ENCODE measurements at places on chromosomes 11 and 22.

DNA sequence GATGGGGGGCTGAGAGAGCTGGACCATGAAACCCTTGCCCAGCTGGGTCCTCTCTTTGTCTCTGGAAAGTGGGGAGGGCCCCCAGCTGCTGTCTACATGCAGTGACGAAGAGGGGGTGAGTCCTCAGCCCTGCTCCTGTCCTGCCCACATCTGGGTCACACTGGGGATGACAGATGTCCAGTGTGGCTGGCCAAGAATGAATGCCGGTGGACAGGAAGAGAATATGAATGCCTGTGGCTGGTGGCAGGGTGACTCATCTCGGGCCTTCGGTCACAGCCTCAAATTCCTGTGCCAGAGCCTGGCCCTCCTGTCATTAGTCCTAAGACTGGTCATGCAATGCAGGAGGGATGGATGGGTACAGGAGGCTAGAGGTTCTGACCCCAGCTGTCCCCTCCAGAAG is 2.2 kb upstream of the PNPLA3 start:
- no peak for DNase-seq

GRCh38 chr11:46134540-46134939 is 13.3 kb upstream of the PHF21A start:
- DNase-seq, result no peak

GRCh38 chr11:105333153-105333552 is 193.6 kb upstream of the CARD18 start:
- DNase-seq, result no peak

DNA sequence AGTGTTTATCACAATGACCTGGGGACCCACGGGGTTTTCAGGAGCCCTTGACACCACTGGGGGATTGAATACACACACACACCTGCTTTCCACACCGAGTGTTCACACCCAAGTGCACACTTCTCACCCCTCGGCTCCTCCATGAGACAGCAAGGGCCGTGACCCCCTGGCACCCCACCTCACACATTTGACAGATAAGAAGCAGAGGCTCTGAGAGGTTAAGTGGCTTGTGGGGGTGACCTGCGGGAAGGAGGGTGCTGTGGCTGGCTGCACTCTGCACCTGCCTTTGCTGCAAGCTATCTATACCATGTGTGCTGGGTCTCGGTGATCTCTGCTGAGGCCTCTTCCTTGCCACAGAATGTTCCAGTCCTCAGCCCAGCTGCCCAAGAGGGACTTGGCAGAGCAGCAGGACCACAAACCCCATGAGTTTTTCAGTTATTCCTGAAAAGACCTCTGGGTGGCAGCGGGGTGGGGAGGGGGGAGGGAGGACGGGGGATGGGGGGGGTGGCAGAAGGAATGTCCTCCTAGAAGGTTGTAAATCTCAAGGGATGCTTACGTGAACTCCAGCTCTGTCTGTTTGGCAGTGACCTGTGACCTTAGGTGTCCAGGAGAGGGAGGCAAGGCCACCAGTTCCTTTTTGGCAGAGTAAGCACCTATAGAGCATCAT is 47.9 kb upstream of the RFPL3 start:
- no peak for DNase-seq
